SK-N-SH treated with all-trans-retinoic acid at 6 μM for 48 hours (cell line): ENCODE measurements at places on chromosomes 2 and 18.

DNA sequence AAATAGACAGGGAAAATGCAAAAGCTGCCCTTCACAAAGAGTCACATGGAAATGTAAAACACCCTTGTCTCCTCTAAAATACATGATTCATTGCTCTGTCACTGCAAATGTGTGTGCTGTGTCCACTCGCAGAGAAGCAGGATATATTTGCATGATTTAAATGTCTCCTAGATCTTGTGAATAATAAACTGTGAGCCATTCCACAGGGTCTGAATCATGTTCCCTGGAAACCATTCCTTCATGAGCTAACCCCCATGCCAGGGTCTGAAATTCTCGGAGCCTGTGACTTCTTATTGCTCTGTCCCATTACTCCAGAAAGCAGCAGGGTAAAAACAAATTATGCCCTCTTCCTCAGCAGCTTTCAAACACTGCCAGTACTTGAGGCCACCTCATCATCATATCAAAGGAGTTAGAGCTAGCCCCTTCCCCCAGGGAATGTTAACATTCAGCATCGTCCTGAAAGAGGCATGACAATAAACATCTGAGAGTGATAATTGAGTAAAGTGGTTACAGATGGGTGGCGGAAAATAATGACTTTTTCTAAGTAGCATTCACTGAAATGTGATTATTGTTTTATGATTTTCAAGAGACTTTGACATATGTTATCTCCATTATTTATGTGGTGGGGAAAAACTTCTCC lies 11.7 kb upstream of the CNGA3 start:
- ATAC-seq: peak; percentile 98

DNA sequence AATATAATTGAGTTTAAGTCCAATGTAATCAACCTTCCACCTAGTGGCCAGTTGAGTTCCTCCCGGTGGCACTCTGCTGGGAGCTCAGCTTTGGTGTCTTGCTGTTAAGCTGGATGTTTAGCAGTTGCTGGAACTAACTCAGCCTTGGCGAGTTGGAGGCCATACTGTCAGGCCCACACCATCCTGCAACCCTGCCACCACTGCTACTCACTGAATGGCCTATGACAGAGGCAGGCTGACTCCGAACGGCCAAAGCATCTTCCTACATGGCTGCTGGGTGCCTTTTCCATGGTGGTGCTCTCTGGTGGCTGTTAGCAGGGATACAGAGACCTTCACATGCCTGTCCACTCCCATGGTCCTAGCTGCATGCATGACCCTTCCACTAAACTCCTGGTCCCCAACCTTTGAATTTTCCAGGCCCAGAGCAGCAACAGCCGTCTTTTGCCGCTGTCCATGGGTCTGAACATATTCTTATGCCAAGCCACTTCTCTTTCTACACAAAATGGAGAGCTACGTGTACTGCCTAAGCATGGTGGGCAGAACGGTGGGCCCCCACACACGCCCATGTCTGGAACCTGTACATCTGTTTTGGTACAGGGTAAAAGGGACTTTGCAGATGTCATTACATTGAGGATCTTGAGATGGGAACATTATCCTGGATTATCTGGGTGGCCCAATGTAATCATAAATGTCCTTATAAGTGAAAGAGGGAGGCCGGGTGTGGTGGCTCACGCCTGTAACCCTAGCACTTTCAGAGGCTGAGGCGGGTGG lies 15.0 kb upstream of the TRAF3IP1 start:
- peak; percentile 34; the same call in 2 of the 3 replicates for ATAC-seq

DNA sequence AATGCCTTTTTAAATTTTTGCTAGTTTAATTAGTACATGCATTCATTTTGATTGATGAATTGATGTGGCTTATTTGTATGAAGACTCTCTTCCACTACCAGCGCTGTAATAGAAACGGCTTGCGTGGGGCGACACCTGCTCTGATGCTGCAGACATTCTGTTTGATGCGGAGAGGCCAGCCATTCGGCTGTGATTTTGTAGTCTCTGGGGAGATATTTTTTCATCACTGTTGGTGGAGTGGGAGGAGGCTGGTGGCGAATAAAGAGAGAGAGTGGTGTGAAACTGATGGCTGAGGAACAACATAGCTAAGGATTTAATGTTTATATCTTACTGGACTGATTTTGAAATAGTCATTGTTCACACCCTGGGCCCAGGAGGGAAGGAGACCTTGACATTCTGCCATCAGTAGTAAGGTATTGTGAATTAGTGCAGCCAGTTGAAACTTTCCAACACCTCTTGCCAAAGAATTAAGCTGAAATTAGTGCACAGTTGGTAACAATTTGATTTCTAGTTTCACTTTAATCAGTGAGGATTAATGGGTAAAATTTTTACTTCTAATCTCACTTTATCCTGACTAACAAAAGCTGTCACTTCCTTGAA lies 224.1 kb downstream of the MTX2 start:
- no peak for ATAC-seq

- no peak for ATAC-seq
These were observed 2.7 kb upstream of the ACTR3 start for GRCh38 chr2:113887009-113887792.

DNA sequence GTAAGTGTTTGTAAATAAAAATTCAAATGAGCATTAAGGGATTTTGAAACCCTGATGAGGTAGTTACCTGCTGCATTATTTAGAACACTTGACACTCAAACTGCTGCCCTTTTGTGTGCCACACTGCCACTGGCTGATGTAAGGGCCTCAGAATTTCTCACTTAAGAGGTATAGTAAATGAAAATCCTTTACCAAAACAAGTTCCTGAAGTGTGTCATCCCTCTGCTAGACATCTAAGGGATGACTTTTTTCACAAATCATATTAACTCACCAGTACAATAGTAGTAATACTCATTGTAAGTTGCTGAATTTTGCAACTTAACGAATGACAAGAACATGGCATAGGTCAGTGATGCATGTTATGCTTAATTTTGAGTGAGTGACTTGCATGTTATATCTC lies 274.9 kb upstream of the UBE2E3 start:
- ATAC-seq: no peak

DNA sequence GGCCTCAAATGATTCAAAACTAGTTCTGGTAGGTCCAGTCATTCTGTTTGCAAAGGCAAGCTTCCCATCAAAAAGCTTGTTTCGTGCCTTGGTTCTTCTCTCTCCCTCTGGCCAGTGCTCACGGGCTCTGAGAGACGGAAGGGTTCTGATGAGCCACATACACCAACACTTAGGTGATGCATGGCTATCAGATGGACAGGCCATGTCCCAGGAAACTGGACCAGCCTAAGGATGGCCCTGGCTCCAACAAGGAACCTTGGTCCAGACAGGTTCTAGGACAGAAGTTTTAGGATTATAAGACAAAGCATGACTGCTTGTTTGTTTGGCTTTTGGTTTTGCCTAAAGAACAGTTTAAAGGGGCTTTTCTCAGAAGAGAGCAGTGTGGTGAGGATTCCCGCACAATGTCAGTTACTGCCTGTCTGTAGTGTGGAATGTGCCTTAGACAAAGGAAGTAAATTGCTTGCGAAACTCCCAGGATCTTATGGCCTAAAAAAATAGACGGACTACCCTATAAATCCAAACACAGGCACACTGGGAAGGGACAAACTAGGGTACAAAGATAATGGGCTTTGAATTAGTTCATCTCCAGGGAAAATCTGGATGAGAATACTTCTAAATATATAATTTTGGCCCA lies 10.3 kb downstream of the CYP1B1 start:
- no peak for ATAC-seq

GRCh38 chr2:105510761-105511528 lies 112.1 kb upstream of the FHL2 start:
- no peak for ATAC-seq

DNA sequence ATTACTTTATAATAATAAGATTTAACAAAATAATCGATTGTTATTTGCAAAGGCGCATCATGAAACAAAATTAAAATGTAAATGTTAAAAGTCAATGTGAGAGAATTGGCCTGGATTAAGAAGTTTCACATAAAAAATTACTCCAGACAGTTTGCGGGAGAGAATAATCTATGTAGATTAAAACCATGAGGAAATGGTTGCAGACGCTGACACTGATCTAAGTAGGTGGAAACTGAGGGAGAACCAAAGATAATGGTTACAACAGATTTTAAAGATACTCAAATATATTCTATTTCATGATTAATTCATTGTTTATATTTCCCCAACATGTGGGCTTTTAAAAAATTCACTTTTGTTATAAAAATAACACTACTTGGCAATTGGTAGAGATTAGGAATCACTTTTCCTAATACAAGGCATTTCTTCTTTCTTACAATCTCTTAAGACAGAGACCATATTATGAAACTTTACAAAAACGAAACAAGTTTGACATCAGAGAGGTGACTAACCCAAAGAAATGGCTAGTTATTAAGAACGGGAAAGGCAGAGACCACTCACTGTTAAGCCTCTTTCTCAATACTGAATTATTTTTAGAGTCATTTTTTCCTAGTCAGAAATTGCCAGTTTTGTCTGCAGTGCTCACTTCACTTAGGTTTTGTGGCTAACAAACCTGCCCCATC lies 1.6 kb downstream of the KANSL1L start:
- ATAC-seq: peak; percentile 23

- no peak for ATAC-seq
These were observed 163.9 kb downstream of the DYSF start for GRCh38 chr2:71617266-71617665.

DNA sequence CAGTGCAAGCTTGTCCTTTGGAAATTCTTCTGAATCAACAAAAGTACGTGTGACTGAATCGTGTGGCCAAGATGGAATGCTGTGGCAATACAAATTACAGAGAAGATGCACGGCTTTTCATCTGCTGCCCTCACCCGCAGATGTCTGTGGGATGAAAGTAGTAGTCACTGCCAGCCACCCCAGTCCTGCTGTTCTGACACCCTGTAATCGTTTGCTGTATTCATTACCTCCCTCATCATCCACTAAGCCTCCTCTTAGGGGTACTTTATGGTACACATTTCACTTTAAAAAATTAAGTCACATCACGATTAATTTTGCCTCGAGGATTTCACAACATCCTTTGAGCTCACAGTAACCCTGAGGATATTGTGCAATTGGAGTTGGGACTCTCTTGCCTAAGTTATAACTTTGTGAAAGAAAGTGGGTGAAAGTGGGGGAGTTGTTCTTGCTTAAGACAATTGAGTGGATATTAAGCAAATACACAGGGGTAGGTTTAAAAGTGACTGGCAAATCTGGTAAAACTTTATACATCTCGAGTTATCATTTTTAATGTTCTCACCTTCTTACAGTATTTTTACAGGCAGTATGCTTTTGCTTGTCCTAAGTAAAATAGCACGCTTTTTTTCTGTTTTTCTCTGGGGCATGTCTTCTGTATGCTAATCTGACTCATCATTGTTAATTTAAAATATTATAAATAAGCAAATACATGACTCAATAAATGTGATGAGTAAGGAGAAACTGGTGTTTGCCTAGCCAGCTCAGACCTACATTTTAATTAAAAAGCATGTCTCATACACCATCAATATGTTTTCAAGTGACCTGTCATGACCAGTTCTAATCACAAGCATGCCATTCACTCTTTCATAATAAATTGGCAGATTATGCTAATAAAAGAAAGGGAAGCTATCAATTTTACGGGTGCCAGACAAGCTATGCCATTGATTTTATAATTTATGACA lies 680.9 kb downstream of the IRS1 start:
- peak; percentile 26 for ATAC-seq

- no peak for ATAC-seq
These were observed 60.7 kb downstream of the TET3 start for GRCh38 chr2:74045454-74045853.

DNA sequence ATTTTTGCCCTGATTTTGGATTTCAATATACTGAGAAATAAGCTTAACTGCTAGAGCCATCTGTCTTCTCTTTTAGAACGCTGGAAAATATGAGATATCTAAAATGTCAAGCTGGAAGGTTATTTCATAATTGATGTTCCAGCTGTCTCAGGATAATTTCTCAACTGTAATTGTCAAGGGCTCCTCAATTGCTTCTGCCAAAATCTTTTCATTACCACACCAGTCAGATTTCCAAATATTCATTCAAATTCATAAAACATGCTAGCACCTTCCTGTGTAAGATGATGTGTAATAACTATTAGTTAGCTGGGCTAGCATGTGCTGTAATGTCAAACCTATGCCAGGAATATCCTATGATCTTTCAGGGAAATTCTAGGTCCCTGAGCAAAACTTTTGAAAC lies 88.1 kb downstream of the TNFRSF11A start:
- no peak for ATAC-seq

GRCh38 chr2:233108611-233109490 lies 48.7 kb downstream of the INPP5D start:
- ATAC-seq: peak; percentile 34; the same call in 2 of the 3 replicates

DNA sequence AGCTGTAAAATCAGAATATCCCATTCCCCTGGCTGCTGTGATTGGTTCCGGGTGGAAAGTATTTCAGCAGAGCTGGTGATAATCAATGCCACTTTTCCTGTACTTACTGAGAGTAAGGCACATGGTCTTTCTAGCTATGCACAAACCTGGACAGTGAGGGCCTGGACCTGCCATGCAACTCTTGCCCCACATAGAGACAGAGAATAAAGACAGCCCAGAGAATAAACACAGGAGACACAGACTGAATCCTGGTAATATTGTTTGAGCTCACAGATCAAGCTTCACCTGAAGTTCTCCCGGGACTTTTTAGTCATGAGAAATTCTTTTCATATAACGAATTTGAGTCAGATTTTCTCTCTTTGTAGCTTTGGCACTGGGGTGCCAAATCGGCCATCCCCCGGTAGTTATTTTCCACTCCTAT lies 81.9 kb downstream of the ACAA2 start:
- no peak for ATAC-seq

DNA sequence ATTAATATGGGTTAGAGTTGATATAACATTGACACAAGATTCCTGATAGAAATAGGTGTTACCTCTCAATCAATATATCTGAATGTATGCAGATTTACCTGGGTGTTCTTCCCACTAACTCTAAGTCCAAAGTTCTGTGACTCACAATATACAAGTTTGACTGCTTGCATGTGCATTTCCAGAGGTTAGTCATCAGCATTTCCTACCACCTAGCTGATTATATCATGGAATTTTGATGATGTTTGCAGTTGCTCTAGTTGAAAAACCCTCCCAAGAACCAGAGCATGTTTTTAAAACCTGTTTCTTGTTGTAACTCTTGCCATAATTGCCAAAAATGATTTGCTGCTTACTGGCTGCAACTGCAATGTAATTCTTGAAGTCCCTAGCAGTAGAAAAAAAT lies 15.0 kb upstream of the DSG1 start:
- ATAC-seq: no peak

DNA sequence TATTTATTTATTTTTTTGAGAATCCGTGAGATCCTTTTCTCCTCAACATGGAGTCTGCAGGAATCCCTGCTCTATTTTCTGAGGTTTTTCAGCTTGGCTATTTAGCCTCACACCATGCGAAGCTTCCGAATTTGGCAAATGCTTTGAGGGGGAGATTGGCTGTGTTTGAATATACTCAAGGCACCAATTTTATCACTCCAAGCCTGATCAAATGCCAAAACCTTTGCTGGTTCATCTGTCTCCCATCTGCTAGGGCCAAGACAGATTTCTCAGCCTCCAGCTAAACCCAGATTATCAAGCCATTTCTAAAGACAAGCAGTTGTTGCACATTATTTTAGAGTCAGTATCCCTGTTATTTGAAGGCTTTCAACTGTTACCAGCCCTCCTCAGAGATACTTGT lies 295.7 kb downstream of the XIRP2 start:
- ATAC-seq: no peak
